Putamen (tissue), 1 donor: ENCODE measurements at places on chromosomes 4 and X.

- DNase-seq = no peak
Measured at GRCh38 chr4:25860586-25861279, 2.1 kb downstream of the SEL1L3 start.

- no peak for DNase-seq
Measured at GRCh38 chr4:123096038-123096437, 173.6 kb upstream of the NUDT6 start.

GRCh38 chr4:54517781-54518444 lies 139.8 kb upstream of the KIT start:
- no peak for DNase-seq

DNA sequence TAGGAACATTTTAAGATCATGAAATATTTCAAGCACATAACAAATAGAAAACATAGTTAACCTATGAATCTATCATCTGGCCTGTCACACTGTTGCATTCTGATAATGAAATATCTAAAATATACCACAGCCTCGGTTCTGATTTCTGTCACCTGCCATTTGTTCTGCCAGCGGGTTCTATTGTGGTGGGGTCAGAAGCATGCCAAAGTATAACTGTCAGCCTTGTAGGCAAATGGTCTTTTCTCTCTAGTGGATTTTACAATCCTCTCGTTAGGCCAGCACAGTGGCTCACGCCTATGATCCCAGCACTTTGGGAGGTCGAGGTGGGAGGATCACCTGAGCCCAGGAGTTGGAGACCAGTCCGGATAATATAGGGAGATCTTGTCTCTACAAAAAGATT lies 47.9 kb downstream of the HTRA3 start:
- DNase-seq = no peak

- DNase-seq = no peak
Measured at GRCh38 chr4:81369886-81370285, 101.8 kb downstream of the RASGEF1B start.

GRCh38 chr4:92265021-92265420 lies 38.7 kb upstream of the GRID2 start:
- no peak for DNase-seq

DNA sequence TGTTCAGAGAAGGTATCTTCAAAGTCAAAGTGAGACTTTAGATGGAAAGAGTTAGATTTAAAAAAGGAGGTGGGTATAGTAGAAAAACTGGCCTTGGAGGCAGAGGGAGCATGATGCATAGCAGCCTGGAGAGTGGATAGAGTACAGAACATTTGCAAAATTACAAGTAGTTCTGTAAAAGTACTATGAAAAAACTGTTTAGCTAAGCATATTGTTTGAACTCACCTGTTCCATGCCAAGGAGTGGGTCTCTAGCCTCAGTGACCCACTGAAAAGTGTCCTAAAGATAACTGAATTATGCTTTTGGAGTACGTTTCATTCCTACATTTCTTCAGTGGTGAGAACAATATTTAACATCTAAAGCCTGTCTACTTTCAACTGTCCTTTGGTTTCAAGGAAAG lies 218.9 kb downstream of the NAP1L3 start:
- no peak for DNase-seq

- no peak for DNase-seq
Measured at GRCh38 chr4:101252721-101253120, 94.6 kb downstream of the PPP3CA start.

- no peak for DNase-seq
Measured at GRCh38 chr4:38242822-38243387, 282.7 kb downstream of the PTTG2 start.

GRCh38 chrX:49053223-49054072 lies 5.4 kb upstream of the CCDC120 start:
- DNase-seq = no peak

GRCh38 chr4:81635739-81636138 lies 164.0 kb upstream of the RASGEF1B start:
- peak; percentile 34 for DNase-seq

- no peak for DNase-seq
Measured at GRCh38 chrX:1531096-1531890, 5.7 kb downstream of the P2RY8 start.

DNA sequence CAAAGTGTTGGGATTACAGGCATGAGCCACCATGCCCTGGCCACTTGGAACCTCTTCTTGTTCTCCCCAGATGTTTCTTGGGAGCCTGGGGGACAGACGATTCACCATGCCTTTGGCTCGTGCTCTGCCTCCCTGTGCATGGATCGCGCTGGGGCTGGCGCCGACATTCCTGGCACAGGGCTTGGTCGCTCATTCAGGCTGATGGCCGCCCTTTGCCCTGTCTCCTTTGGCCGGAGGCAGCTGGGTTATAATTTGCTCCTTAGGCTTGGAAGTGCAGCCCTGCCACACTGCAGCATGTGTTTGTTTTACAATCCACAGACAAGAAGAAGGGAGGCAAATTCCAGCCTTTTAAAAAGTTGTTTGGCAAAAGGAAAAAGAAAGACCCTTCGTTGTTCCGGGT lies 115.3 kb downstream of the AASDH start:
- DNase-seq = no peak

- DNase-seq = no peak
Measured at GRCh38 chrX:47623540-47624027, 3.9 kb upstream of the SYN1 start.

GRCh38 chr4:168199260-168199957 lies 107.1 kb downstream of the ANXA10 start:
- no peak for DNase-seq

GRCh38 chr4:53929955-53930798 lies 134.2 kb downstream of the CHIC2 start:
- DNase-seq = peak; percentile 78

DNA sequence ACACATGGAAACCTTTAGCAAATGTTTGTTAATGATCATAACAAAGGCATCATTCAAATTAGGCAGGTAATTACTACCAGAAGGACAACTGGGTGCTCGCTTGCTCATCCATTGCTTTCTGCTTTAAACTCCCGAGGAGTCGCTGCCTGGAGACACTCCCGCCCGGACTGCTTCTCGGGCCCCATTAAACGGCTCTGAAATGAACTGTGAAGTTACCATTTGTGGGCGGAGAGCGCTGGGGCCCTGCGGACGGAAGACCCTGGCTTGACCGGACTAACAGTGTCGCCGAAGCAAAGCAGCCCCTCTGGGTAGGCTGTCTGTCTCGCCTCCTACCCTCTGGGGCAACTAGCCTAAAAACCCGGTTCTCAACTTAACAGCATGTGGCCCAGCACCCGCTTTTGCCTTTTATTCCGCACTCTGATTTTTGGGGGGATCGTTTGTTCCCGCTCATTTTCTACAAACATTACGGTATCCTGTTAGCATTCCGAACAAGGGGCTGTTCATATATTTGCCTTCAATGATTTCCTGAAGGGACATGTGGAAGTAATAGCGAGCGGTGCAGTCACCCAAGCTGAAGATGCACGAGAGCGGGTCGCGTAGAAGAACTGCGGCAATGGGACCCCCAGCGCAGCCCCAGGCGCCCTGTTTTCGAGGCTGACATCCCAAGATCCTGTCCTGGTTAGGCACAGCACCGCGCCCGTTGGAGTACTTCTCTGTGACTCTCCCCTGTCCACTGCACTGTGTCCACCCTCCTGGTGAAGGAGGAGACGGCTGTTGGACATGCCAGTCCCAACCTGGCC lies 1.6 kb upstream of the PDGFRA start:
- no peak for DNase-seq

GRCh38 chr4:100843910-100844309 lies 326.1 kb upstream of the EMCN start:
- DNase-seq = no peak

- DNase-seq = no peak
Measured at GRCh38 chr4:165079476-165079875, 25.8 kb downstream of the TRIM75 start.

DNA sequence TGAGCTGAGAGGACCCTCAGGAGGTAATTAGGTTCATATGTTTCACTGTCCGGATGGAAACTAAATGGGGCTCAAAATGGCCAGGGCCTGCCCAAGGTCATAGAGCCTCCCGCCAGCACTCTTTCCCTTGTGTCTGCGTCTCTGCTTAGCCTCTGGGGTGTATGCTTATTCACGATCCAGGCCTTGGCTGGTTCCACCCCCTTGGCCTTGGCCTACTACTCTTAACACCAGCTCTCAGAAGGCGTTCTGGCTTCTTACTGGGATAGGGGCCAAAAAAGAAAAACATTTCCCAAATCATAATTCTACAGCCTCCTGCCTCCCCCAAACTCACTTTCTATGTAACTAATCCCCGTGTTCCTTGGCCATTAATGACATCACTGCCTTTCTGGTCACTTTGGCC lies 68.8 kb downstream of the RTL5 start:
- DNase-seq = no peak

DNA sequence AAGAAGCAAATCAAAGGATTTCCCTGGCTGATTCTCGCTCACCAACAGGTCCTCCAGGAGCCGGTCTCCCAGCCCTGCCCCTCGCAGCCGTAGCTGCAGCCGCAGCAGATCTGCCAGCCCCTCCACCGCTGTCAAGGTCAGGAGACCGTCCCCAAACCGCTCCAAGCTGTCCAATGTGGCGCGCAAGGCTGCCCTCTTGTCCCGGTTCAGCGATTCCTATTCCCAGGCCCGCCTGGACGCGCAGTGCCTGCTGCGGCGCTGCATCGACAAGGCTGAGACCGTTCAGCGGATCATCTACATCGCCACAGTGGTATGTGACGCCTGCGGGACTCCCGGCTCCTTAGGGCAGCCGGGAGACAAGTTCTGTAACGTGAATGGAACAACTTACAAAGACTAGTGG lies 25.6 kb downstream of the SPATA18 start:
- DNase-seq = no peak

DNA sequence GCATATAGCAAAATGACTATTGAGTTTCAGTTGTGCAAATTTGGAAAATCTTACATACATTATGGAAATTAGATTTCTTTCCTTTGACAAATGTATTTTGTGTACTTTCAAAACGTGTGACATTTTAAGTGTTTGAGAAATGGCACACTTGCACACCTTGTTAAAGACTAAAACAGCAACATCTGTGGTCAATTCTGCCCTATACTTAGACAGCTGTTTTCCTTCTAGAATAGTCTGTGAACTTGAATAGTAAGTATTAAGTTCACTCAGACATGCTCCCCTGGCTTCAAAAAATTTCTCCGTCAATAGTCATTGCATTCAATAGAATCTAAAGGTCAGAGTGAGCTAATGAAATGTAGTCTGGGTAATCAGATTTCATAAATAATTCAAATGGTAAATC lies 21.7 kb upstream of the TBC1D9 start:
- no peak for DNase-seq

GRCh38 chrX:111555406-111555958 lies 44.0 kb downstream of the SERTM2 start:
- DNase-seq = no peak

GRCh38 chr4:1962980-1963379 lies 45.8 kb downstream of the NELFA start:
- no peak for DNase-seq
